ENCODE measurements at places on chromosomes 6 and 20.

DNA sequence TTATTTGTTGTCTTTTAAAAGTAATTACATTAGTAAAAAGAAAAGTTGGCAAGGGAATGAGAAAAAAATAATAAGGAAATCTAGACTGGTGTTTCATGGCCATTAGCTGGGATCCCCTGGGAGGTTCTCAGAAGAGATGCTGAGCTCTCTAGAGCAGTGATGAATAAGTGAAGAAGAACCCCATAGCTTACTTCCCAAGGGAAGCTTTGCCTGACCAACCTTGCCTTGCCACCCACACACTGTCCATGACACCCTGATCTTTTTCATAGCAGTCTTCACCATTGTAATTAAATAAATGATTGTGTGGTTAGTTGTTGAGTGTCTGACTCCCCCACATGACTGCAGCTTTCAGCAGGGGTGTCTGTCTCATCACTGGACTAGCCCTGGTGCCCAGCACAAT lies 5.9 kb downstream of the C6orf163 start:
- no peak for DNase-seq

- no peak for DNase-seq
Observed at GRCh38 chr20:64232794-64233193, 22.8 kb upstream of the PCMTD2 start.

GRCh38 chr6:87913974-87914373 lies 133.7 kb upstream of the SPACA1 start:
- DNase-seq: no peak

DNA sequence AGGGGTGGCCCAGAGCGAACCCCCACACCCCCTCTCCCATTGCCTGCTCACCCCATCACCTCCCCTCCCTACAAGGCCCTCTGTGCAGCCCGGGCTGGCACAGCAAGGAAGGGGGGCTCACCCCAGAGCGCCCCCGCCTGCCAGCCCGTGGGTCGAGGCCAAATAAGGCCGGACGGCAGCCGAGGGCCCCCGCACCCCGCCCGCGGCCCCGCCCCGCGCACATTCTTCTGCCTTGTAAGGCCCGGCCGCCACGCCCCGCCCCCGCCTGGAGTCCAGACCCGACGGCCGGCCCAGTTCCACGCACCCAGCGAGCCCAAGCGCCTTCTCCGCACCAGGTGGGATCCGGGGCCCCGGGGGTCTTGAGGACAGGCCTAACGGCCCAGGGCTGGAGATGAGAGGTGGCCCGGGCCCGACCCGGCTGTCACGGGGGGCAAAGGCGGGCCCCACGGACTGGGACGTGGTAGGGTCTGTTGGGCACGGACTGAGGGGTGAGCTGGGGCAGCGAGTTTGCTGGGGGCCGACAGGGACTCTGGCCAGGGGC lies at the start of gene MYL9:
Gene MYL9 (plus strand): TSS at position 293 of the 541 bp plus-strand sequence. CDS start 3,366 bp downstream, outside the sequence.
- DNase-seq: peak; percentile 76

DNA sequence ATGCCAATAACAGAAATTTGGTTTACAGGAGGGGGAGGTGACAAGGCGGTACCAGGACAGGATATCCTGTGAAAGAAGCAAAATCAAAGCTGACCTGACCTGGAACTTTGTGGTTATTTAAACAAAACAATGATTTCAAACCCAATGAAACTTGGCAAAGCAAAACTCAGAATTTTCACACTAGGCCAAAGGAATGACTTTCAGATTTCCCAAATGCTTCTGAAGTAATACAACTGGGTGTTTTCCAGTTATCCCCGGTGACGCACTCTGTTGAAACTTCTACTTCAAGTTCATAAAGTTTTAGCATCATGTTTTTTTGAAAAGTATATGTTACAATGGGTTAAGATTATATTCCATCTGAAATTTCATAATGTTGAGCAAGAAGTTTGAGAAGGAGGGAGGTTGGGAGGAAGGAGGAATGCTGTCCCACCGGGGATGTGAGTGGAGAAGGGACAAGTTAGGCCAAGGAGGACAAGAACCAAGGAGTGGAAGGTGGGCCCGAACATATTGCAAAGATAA lies 78.1 kb upstream of the TRAF3IP2 start:
- DNase-seq: no peak
